Right cardiac atrium (tissue), 5 donors: ENCODE measurements at places on chromosomes 1 and 21. TPM values are rescaled to one million over a fixed set of nuclear protein-coding genes. Genes with fewer than 3 reads are reported as not detected.

The DNM3 gene
- 1.5 TPM for polyA plus RNA-seq

The OSCP1 gene
- 6.7 TPM for polyA plus RNA-seq

The MPL gene
- polyA plus RNA-seq, result 0.18 TPM

The FAM72B gene
- polyA plus RNA-seq, result 0.16 TPM

The TTC39A gene
- 15.6 TPM for polyA plus RNA-seq

The KCNQ4 gene
- 0.88 TPM for polyA plus RNA-seq

The EFNA3 gene
- 1.1 TPM for polyA plus RNA-seq

The BTBD19 gene
- 6.4 TPM for polyA plus RNA-seq

The KRTAP21-2 gene
- not detected for polyA plus RNA-seq

The NES gene
- 257 TPM for polyA plus RNA-seq

The OXCT2 gene
- polyA plus RNA-seq, result 4.3 TPM

The MAN1C1 gene
- 9.1 TPM for polyA plus RNA-seq

The UTS2 gene
- 0.05 TPM for polyA plus RNA-seq

The PLPP3 gene
- polyA plus RNA-seq, result 47.7 TPM

The PIAS3 gene
- polyA plus RNA-seq, result 16.6 TPM

The NTNG1 gene
- polyA plus RNA-seq, result 0.05 TPM

The TAGLN2 gene
- 186 TPM for polyA plus RNA-seq

The UBASH3A gene
- 0.07 TPM for polyA plus RNA-seq

The ATP1A4 gene
- polyA plus RNA-seq, result 0.07 TPM

The HSF2BP gene
- polyA plus RNA-seq, result 0.18 TPM

The CLCNKB gene
- polyA plus RNA-seq, result 3.4 TPM

The TTC3 gene
- 17.9 TPM for polyA plus RNA-seq

The IL19 gene
- not detected for polyA plus RNA-seq

The COL6A2 gene
- polyA plus RNA-seq, result 210 TPM

The S1PR1 gene
- 58.0 TPM for polyA plus RNA-seq

The CD160 gene
- polyA plus RNA-seq, result not detected

The VWA5B1 gene
- polyA plus RNA-seq, result 0.18 TPM

The CCDC190 gene
- 0.32 TPM for polyA plus RNA-seq

The SPRR2D gene
- not detected for polyA plus RNA-seq

The SPRR1B gene
- not detected for polyA plus RNA-seq

The GBP2 gene
- polyA plus RNA-seq, result 22.9 TPM

The JAM2 gene
- polyA plus RNA-seq, result 27.0 TPM

The OBSCN gene
- polyA plus RNA-seq, result 234 TPM
